ENCODE measurements at places on chromosomes 2 and 18. TPM values are rescaled to one million over a fixed set of nuclear protein-coding genes. Genes with fewer than 3 reads are reported as not detected.

Gene PIK3C3
- 30.6 TPM for total RNA-seq

Gene CDH7
- total RNA-seq = not detected

DNA sequence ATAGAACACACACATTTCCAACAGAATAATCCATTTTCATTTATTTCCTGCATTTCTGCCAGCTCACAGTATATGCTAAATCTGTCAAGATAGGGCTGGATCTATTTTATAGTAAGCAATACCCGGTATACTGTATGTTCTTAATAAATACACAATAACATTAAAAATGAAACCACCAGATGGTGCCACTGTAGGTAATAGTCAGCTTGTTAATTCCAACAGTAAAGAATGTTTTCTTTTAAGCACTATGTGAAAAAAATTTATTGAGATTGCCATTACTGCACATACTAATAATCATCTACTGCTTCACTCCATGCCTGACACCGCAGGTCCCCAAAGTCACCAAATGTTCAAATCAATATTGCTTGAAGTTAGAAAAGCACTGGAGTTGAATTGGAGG, 131.5 kb upstream of the PGAP1 start:
- no peak for DNase-seq

GRCh38 chr18:46629361-46629760, 27.7 kb downstream of the LOXHD1 start:
- DNase-seq = no peak

GRCh38 chr2:80053522-80054345, 250.8 kb downstream of the LRRTM1 start:
- DNase-seq = no peak

- DNase-seq = no peak
These were observed 123.3 kb upstream of the SH3BP4 start for GRCh38 chr2:234828382-234829073.

Gene HOXD4
- total RNA-seq = not detected

Gene PDCD1
- not detected for total RNA-seq

- DNase-seq = no peak
These were observed 142.9 kb upstream of the NCKAP5 start for GRCh38 chr2:133711201-133711600.

Gene DNAJC5G
- total RNA-seq = not detected

DNA sequence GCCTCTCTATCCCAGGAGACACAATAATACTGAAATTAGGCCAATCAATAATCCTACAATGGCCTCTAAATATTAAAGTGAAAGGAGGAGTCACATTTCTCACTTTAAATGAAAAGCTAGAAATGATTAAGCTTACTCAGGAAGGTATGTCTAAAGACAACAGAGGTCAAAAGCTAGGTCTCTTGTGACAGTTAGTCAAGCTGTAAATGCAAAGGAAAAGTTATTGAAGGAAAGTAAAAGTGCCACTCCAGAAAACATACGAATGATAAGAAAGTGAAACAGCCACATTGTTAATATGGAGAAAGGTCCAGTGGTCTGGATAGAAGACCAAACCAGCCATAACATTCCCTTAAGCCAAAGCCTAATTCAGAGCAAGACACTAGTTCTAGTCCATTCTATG, 9.5 kb downstream of the SESTD1 start:
- no peak for DNase-seq

Measured in bronchial epithelial cell (primary cell).